ENCODE measurements at places on chromosomes 7 and 10. TPM values are rescaled to one million over a fixed set of nuclear protein-coding genes. Genes with fewer than 3 reads are reported as not detected.

GRCh38 chr10:27440478-27440877 is 63.6 kb upstream of the RAB18 start:
- no peak for DNase-seq

- DNase-seq = no peak
Measured at GRCh38 chr10:126177417-126178030, 210.8 kb downstream of the ADAM12 start.

- DNase-seq = no peak
Measured at GRCh38 chr10:75640381-75640780, 209.0 kb downstream of the LRMDA start.

- DNase-seq = no peak
Measured at GRCh38 chr7:5699467-5700384, 81.7 kb downstream of the RNF216 start.

DNA sequence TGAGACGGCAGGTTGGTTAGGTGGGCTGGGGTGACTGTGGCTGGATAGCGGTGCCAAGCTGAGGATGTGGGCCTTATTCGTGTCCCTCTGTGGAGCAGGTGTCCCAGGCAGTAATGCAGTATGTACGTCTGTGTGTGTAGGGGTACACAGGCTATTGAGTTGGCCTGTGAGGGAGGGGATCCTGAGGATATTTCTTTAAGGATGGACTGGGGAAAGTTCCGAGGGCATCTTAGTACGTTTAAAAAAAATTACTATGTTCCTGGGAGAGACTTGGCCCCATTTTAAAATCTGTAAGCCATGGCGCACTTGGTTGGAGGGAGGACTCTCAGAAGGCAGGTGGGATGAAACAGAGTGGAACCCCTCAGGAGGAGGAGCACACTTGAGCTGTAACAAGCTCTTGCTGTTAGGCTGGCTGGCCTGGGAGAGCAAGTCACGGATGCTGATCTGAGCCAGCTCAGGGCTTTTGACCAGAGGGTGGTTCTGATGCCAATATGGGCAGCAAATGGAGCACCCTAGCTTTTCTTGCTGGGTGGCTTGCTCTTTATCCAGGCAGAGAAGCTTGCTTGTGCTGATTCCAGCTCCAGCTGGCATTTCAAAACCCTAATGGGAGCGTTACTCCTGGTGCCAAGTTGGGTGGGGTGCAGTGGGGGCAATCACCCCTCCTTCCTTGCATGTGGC is 765 bp downstream of the WBP1L start:
- DNase-seq = no peak

DNA sequence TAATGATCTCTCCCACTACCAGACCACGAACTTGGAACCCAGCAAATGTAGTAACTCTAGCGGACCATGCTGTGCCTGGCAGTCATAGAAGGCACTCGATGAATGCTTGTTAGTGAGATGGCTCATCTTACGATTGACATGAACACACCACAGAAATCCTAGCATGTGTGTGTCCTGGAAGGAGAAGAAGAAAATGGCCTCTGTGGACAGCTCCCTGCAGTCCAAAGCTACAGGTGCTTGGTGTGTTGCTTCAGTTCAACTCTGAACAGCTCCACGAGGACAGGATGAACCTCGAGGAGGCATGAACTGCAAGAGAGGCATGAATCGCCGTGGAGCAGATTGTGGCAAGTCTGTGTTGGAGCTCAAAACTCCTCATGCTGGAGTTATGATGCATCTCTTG is 93.5 kb downstream of the KLF6 start:
- DNase-seq = no peak

Gene ACTR3C
- polyA plus RNA-seq = 6.0 TPM

Gene PRLHR
- 0.01 TPM for polyA plus RNA-seq

Gene C7orf57
- polyA plus RNA-seq = 0.69 TPM

Gene ZNF398
- polyA plus RNA-seq = 13.1 TPM

Gene OPN4
- polyA plus RNA-seq = not detected

Gene ANKRD61
- polyA plus RNA-seq = 0.86 TPM

Gene GATA3
- 85.8 TPM for polyA plus RNA-seq
